Activated CD4-positive, alpha-beta T cell treated with anti-CD3 and anti-CD28 coated beads for 1 hour (primary cell): ENCODE measurements at places on chromosomes 4 and X.

GRCh38 chrX:40746521-40746920, 11.2 kb upstream of the MED14 start:
- DNase-seq: no peak

- no peak for DNase-seq
Observed at GRCh38 chrX:49999087-49999486, 76.7 kb downstream of the CLCN5 start.

DNA sequence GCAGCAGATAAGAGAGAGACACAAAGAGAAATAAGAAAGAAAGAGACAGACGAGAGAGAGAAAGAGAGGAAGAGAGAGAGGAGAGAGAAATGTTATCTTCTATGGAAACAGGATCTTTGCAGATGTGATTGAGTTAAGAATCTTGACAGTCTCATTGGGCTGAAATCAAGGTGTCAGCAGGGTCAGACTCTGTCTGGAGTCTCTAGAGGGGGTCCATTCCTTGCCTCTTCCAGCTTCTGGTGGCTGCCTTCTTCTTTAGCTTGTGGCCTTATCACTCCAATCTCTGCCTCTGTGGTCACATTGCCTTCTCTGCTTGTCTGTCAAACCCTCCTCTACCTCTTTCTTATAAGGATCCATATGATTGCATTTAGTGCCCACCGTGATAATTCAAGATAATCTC, 21.8 kb upstream of the GRPR start:
- no peak for DNase-seq

DNA sequence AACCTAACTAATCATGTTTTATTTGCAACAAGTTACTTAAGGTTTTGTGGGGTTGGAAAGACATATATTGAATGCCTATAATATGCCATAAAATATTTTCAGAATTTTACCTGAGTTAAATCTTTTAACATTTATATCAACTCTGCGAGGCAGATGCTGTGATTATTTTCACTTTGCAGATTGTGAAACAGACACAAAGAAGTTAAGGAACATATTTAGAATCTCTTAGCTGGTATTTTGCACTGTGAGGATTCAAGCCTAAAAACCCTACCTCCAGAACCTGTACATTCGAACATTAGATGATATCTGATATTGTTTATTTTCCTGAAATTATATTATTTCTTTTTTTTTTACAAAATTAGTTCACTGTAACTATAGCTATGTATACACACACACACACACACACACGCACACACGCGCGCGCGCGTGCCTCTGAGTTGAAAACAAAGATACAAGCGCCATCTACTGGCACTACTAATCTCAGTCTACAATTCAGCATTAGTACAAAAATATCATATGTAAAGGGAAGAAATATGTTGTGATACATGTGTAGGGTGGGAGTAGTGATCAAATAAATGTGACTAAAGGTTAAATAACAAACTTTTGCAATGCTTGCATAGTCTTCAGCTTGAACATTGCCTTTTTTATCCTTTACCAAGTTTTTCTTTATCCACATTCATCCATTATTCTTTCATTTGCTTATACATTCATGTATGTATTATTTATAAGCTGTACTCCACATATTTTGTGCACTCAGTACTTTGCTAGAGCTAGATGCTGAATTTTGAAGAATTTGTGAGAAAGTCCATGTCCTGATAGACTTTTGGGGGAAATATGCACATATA, 61.5 kb downstream of the ANXA10 start:
- DNase-seq: peak; percentile 35

- DNase-seq: no peak
Observed at GRCh38 chr4:23463071-23463470, 426.8 kb downstream of the PPARGC1A start.

GRCh38 chr4:73741031-73741749, 821 bp downstream of the CXCL8 start:
- no peak for DNase-seq

DNA sequence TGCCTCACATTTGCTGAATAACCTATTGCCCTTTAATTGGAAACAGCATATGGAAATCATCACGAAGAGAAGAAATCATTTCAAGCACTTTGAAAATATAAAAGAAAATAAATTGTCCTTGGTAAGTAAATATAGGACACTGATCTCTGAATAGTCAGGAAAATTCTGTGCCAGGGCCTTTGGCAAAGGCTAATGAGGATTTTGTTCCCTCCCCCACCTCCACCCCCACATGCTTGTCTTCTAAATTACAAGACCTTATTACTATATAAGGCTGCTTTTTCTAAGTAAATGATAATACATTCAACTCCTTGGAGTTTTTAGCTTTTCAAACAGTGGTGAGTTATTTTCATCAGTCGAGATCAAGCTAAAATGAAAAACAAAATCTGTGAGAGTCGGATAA, 15.8 kb downstream of the SYNPO2 start:
- DNase-seq: no peak

DNA sequence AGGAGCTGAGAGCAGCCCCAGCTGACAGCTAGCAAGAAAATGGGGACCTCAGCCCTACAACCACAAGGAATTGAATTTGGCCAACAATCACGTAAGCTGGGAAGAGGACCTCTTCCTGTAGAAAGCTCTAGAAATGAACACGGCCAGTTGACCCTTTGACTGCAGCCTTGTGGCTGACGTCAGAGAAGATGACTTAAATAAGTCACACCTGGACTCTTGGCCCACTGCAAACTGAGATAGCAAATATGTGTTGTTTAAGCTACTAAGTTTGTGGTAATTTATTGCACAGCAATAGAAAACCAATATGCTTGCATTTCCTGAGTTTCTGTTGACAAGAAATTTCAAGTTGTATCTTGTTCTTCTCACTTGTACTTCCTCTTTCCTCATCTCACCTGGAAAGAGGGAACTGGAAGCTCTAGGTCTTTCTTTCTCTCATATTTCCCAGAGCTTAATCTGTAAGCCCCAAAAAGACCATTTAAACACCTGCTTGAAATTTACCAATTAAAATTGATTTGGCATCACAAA, 18.8 kb downstream of the PRKG2 start:
- DNase-seq: no peak

DNA sequence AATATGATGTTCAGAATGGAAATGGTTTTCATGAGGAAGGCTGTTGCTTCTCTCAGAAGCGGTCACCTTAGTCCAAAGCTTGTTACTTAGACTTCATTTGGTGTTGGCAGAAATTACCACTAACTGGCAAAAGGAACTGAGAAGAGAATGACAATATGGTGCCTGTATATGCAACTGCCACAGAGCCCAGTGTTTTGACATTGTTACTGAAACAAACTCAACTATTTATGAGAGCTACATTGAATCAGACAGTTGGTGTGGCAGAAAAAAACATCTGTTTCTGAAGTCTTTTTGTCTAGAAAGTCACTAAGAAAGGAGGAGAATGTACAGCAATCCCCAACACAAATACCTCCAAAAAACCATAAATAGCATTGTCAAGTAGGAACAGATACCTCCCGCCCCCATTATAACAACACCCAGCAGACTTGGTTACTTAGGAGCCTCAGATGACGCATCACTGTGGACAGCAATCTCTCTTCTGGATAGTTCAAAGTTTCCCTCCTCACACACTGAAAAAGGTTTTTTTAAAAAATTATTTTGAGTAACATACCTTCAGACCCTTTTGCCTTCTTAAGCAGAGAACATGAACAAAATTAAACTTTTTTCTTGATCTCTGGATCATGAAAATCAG, 92.2 kb downstream of the MAML3 start:
- no peak for DNase-seq

- DNase-seq: no peak
Observed at GRCh38 chr4:154590329-154591006, at the start of gene FGA. FGA (minus strand) TSS chr4:154590742; CDS start chr4:154590687, 55 bp downstream.

DNA sequence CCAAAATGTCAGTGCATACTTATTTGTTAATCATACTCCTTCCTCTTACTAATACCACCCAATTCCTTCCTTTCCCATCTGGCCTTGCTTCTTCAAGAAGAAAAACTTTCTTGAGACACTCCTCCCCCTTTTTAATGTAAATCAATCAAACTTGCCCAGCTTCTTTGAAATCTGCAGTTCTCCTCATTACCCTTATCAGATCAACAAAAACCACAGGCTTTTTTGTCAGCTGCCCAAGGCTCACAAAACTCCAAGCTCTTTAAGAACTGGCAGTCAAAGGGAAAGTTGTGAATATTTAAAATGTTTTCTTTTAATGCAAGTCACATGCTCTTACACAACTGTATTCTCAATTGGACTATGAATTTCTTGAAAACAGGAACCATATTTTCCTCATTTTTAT, 11.3 kb upstream of the MYOZ2 start:
- no peak for DNase-seq

GRCh38 chr4:56211202-56211601, 176.1 kb downstream of the AASDH start:
- DNase-seq: no peak

- DNase-seq: no peak
Observed at GRCh38 chr4:25180524-25181131, 20.4 kb upstream of the SEPSECS start.

DNA sequence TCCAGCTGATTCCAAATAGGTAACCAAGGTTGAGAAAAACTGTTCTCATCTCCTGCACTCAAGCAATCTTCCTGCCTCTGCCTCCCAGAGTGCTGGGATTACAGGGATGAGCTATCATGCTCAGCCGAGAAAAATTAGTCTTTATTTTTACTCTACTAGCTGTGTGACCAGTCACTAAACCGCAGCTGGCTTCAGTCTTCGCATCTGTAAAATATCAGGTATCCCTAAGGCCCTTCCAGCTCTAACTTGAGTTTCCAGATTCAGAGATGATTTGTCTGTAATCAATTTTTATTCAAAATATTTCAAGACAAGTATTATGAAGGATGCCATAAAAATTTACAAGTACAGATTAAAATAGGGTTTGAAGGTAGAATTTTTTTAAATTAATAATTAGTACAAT, 3.5 kb downstream of the ADH6 start:
- DNase-seq: no peak

GRCh38 chrX:132216806-132217202, 2.4 kb downstream of the RAP2C start:
- no peak for DNase-seq

GRCh38 chr4:7002336-7002735, 40.8 kb upstream of the TADA2B start:
- no peak for DNase-seq

DNA sequence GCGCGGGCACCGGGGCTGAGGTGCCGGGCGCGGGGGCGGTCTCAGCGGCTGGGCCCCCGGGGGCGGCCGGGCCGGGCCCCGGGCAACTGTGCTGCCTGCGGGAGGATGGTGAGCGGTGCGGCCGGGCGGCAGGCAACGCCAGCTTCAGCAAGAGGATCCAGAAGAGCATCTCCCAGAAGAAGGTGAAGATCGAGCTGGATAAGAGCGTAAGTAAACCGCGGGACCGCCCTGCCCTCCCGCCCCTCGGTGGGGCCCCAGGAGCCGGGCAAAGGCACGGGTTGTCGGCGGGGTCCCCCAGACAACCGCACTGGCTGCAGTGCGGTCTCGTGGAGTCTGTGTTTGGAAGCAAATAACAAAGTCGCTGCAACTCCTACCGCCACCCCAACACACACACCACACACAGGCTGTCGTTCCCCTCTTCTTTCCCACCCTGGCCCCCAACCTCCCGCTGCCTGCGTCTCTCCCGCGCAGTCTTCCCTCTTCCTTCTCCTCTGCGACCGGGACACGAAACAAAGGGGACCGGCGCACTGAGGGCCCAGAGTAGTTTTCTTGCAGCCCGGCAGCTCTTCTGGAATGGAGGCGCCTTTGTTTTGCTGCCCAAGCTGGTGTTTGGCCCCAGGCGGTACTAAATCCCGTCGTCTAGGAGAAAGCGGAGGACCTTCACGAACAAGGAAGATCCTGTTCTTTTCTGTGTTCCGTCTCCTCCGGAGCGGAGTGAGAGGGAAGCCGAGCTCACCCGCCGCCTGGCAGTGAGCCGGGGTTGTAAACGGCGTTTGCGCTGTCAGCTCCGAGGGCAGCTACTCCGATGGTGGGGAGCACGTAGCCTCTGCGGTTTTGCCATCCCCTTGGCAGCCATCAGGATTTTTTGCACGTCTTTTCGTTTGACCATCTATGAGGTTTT, 788 bp downstream of the SAP30 start:
- peak; percentile 16 for DNase-seq

DNA sequence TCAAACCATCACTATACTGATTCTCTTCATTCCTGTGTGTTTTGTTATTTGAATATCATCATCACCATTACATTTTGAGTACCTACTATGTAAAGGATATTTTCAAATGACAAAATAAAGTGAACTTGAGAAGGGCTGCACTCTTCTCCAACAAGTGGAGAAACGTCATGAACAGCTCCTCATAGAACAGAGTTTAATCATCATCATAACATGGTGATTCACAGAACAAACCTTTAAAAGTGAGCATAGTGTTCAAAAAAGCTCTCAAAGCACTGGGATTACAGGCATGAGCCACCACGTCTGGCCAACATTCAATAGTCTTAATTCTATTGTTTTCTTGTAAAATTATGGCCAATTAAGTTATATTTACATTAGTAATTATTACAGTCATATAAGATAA, 993.9 kb downstream of the PDHA2 start:
- DNase-seq: no peak

DNA sequence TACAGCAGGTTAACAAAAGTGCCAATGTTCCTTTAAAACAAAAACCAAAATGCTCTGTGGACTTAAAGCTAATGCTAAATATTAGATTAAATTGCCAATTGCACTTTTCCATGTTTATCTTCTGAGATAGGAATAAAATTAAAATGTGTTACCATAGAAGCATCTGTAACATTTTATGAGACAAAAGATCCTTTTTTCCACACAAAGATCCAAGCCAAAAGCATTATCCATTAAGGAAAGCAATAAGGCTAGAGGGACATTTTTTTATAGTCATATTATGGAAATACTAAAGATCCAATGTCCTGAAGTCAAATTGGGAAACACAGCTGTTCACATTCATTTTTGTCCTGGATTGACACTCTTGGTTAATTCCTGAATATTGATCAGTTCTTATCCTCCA, 73.6 kb downstream of the PALLD start:
- no peak for DNase-seq

DNA sequence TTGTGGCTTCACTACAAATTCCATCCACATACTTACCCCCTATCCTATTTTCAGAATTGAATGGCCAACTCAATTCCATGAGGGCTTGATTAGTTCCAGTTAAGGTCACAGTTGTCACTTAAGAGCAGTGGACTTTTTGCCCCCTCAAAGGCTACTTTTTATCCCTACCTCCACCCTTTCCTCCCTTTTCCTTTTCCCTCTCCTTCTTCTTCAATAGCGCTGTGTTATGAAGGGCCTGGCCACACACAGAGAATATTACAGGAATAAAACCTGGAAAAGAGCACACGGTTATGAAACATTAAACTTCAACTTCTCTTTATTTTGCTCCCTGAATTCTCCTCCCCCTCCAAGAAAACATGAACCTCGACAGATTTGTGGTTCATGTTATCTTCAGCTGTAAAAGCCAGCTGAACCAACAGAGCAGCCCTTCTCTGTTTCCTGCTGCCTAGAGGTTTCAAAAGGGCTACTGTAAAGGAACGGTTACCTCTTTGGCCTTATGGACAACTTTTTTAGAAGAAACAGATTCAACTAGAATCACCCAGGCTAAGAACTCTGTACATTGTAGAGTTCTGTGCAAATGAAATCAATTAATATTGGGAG, 87.0 kb upstream of the RPL34 start:
- DNase-seq: no peak

- no peak for DNase-seq
Observed at GRCh38 chr4:118989098-118990080, 100.7 kb downstream of the SYNPO2 start.
